Mesenteric fat pad (tissue), 1 donor: ENCODE measurements at places on chromosomes 16 and 17.

- DNase-seq = peak; percentile 84
Observed at GRCh38 chr17:21678393-21679081, 13.8 kb upstream of the KCNJ18 start.

DNA sequence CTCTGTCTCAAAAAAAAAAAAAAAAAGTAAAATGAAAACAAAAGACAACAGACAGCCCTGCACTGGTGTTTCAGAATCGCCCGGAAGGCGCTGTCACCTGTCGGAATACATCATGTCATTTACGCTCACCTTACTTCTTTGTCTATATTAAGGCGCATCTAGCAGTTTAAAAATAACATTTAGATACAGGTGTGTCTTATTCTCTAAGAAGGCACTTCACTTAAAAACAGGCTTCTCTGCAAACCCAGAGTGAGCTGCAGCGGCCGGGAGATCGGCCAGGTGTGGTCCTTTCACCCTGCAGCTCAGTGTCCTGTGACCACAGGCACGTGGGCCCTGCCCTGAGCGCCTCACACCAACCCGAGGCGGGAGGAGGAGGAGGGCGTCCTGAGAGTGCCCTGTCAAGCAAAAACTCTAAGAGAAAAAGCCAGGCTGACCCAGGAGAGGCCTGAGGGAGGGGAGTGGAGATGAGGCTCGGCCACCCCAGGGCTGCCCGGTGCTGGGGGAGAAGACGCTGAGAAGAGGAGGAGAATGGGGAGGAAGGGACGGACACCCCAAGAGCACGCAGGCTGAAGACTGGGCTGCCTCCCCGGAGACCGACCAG lies 3.3 kb upstream of the LMF1 start:
- no peak for DNase-seq

DNA sequence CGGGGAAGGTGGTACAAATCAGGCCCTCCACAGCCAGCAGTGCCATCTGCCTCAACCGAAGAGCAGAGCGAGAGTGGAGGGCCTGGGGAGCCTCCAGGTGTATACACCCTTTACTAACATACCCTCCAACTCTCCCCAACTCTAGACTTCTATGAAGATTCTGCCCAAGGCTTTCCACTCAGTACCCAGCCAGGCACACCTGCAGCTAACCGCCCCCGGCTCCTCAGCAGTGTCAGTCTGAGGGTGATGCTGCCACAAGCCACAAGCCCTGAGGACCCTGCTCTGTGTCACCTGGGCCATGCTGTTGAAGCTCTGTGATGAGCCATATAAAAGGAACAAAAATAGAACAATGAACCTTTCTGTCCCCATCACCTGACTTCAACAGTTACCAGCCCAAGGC lies 3.8 kb downstream of the CENPV start:
- no peak for DNase-seq

DNA sequence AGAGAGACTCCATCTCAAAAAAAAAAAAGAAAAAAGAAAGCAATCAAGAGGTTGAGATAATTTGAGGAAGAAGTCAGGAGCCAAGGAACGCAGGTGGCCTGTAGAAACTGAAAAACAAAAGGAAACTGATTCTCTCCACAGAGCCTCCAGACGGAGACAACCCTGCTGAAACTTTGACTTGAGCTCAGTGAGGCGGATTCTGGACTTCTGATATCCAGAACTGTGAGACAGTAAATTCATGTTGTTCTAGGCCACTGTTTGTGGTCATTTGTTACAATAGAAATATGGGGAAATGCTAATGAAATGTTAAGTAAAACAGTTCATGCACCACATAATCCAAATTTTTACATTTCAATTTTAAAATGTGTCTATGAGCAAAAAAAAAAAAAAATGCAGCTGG lies 5.2 kb downstream of the MBTPS1 start:
- DNase-seq = no peak

DNA sequence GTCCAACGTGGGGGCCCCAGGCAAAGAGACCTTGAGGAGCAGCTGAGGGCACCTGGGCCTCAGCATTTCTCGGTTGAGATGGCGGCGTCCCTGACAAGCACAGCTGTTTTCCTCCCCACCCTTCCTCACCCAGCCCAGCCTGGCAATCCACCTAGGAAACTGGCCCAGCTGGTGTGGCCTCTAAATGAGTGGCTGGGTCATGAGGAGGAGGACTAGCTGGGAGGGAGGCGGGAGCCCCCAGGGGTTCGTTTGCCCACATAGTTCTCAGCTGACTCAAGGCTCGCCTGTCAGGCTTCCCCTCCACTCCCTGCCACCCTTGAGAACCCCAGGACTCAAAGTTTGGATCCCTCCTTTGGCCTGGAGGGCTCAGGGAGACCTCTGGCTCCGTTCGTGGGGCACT lies 5.9 kb downstream of the RNF222 start:
- no peak for DNase-seq

GRCh38 chr16:13480801-13481200 lies 439.2 kb upstream of the ERCC4 start:
- DNase-seq = no peak

GRCh38 chr17:7459961-7460545 lies 15.2 kb downstream of the CHRNB1 start:
- no peak for DNase-seq

DNA sequence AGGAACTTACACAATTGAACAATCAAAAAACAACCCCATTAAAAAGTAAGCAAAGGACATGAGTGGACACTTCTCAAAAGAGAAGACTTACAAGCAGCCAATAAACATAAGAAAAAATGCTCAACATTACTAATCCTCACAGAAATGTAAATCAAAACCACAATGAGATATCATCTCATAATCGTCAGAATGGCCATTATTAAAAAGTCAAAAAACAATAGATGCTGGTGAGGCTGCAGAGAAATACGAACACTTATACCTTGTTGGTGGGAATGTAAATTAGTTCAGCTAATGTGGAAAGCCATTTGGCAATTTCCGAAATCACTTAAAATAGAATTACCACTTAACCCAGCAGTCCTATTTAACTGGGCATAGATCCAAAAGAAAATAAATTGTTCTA lies 301.9 kb upstream of the KCNJ16 start:
- DNase-seq = no peak

DNA sequence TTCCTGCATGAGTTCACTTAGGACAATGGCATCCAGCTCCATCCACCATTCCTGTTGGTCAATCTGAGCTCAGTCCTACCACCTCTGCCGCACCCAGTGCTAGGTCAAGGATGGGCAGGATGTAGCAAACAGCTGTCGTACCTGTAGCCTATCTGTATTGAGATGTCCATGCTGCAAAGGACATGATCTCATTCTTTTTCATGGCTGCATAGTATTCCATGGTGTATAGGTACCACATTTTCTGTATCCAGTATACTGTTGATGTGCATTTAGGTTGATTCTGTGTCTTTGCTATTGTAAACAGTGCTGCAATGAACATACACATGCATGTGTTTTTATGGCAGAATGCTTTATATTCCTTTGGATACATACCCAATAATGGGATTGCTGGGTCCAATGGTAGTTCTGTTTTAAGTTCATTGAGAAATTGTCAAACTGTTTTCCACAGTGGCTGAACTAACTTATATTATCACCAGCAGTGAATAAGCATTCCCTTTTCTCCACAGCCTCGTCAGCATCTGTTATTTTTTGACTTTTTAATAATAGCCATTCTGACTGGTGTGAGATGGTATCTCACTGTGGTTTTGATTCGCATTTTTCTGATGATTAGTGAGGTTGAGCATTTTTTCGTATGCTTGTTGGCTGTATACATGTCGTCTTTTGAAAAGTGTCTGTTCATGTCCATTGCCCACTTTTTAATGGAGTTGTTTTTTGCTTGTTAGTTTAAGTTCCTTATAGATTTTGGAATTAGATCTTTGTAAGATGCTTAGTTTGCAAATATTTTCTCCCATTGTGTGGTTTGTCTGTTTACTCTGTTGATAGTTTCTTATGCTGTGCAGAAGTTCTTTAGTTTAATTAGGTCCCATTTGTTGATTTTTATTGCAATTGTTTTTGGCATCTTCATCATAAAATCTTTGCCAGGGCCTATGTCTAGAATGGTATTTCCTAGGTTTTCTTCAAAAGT lies 7.2 kb upstream of the MRTFB start:
- no peak for DNase-seq

- no peak for DNase-seq
Observed at GRCh38 chr16:27641260-27641659, 91.3 kb downstream of the KATNIP start.

DNA sequence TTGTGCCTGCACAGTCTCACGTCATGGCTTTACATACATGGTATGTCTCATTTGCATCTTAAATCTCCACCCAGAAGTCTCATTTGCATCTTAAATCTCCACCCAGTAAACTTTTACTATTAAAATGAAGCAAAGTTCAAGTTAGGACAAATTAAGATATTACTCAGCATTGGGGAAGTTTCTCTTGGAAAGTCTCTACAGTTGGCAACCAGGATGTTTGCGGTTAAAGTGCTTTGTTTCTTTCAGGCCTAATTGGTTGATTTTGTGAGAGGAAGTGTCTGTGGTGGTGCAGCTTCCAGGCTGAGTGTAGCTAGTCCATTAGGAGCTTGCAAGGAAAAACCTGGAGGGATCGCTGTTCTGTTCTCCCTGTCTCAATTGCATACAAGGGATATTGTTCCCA lies 1373.3 kb upstream of the GOT2 start:
- DNase-seq = no peak

DNA sequence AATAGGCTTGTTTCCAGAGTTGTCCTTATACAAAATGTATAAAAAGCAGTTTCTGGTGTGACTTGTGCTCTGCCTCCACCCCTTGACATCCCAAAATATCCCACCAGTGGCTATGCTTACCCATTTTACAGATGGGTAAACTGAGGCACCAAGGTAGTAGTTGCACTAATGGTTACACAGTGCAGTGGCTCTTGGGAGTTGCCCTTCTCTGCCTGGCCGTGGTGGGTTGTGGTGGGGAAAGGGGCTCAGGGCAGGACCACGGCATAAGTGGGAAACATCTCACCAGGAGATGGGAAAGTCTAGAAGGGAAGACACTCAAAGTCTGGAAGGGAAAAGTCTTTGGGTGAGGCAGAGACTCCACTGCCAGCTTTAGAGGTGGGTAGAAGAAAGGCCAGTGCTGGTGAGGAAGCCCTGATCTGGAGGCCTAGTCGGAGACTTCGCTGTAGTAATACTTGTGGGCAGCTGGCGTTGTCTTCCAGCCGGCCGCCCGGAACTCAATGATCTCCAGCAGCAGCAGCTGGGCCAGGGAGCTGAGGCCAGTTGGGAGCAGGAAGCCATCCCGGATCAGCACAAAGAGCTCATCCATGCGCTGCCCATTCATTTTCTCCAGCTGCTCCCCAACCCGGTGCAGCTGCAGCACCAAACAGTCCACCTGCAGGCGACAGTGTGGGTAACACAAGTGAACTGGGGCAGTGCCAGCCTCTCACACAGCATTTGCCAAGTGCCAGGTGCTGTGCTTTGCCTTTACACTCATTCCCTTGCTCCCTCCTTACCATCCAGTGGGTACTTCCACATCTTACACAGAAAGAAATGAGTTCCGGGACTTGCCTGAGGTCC lies 4.5 kb downstream of the MIF4GD start:
- no peak for DNase-seq

GRCh38 chr17:49162866-49163265 lies 30.3 kb downstream of the B4GALNT2 start:
- no peak for DNase-seq

- DNase-seq = no peak
Observed at GRCh38 chr16:66205287-66206231, 160.9 kb upstream of the CDH5 start.

DNA sequence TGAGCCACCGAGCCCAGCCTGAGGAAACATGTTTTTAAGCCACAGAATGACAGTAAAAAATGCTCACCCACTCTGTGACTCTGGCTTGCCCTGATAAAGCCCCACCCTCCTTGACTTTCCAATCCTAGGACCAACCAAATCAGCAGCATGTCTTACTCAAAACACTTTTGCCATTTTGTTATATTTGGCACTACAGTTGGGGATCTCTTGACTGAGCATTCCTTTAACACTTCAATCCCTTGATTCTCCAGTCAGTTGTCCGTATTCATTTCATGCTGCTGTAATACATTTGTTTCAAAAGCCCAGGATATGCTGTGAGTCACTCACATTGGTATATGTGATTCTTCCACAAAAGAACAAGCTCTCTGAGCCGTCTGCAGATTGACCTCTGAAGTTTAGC lies 8.2 kb downstream of the MYH3 start:
- DNase-seq = no peak

- DNase-seq = no peak
Observed at GRCh38 chr17:45222289-45222995, 757 bp downstream of the FMNL1 start.

DNA sequence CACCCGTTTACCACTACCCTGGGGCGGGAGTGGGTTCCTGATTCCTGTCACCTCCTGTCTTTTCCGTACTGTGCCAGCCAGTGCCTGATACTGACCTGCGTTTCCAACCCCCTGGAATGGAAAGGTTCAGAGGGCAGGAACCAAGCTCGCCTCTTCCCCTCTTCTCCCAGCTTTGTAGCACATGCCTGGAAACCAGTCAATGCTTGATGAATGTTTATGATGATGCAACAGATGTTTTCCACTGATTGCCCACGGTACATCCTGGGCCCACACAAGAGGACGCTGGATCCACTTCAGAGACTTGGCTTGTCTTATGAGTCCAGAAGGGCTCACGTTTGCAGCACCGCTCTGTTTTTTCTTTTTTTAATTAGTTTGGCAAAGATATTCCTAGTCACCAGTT lies 262.0 kb downstream of the CPPED1 start:
- DNase-seq = no peak

- no peak for DNase-seq
Observed at GRCh38 chr17:70709596-70709995, 540.3 kb downstream of the KCNJ2 start.

DNA sequence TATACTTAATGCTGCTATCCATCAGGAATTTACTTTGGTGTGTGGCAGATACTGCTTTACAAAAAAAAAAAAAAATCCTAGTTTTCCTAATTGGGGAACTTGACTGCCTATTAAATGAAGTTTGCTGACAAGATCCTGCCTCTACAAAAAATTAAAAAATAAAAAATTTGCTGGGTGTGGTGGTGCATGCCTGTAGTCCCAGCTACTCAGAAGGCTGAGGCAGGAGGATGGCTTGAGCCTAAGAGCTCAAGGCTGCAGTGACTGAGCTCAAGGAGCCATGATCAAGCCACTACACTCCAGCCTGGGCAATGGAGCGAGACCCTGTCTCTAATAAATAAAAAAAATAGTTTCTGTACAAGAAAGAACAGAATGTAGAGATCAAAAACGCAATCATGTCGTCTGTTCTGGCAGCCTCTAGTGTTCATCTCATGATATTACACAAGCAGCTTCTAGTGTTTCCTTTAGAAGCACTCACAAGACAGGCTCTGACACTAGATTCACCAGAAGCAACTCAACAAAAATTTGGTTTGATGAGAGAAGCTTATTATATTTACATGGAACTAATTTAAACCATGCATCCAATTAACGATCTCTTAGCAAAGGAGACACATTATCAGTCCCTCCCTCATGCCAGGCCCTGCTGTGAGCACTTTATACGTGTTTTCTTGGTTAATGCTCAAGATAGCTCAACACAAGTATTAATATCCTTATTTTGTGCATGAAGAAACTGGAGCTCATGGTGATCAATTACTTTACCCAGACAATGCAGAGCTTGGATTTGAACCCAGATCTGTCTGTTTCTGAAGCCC lies 6.8 kb upstream of the KRTAP17-1 start:
- no peak for DNase-seq

GRCh38 chr17:17691468-17692263 lies 10.4 kb downstream of the RAI1 start:
- no peak for DNase-seq
